ENCODE measurements at places on chromosomes 2 and 18.

DNA sequence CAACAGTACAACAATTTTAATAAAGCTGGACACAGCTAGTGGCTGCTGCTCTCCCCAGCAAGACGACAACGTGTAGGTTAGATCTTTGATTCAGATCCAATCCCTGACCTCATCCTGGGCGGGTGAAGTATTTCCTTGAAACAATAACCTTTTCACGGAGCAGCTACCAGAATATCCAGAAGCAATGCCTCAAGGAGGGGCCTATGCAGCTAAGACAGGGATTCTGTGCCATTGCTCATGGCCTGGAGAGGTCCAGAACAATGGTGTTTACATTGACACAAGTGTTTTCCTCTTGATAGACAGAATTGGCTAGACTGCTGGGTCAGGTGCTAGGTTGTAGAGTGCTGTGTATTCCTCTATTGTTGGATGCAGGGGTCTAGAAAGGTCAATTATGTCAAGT lies 520.1 kb downstream of the BCL11A start:
- no peak for DNase-seq

DNA sequence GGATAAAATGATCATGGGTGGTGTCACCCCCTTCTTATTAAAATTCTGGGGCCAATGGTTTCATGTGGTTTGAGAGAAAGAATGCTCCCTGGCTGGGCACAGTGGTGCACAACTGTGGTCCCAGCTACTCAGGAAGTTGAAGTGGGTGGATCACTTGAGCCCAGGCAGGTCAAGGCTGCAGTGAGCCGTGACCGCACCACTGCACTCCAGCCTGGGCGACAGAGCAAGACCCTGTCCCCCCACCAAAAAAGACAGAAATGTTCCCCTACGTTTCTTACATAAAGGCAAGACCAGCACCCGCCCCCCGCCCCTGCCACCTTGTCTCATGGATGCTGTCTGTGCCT lies 53.0 kb upstream of the ID2 start:
- no peak for DNase-seq

DNA sequence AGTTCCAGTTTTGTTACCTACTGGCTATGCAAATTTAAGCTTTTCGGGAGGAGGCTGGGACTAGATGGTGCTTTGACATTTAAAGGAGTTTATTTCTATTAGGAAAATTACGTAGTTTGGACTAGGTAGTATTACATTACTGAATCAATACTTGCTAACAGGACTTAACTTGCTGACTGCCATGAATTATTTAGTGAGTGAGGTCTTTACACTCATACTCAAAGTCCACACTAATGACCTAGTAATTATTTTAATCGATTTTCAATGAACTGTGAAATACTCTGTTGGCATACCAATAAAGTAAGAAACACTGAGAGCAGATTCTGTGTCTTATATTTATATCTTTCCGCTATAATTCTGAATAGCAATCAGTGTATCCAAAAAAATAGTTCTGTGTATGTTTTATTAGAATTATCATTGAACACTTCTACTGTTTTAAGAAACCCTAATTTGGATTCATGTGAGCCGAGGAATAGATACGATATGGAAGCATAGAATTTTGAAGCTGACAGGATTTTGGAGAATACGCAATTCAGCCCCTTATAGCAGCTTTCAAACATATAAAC lies 55.0 kb downstream of the CHST9 start:
- DNase-seq, result no peak

- DNase-seq, result no peak
These were observed 437.5 kb upstream of the NXPH2 start for GRCh38 chr2:139217641-139218040.

DNA sequence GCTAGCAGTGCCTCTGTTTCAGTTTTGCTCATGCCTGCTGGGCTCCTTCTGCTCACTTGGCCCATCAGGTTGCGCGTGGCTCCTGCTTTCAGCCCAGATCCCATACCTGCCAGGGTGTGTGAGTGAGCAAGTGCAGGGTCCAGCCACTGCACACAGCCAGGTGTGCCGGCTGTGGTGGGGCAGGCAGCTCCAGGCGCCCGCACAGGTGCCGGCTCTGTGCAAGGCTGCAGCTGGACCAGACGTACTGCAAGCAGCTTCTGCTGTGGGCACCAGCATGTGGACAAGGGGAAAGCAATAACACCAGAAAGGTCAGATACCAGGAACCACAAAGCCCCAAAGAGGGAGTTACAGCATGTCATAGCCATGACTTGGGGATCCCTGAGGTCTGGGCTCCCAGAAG lies 5.6 kb upstream of the PCARE start:
- no peak for DNase-seq

- no peak for DNase-seq
These were observed 154.0 kb downstream of the DYSF start for GRCh38 chr2:71607151-71607889.

DNA sequence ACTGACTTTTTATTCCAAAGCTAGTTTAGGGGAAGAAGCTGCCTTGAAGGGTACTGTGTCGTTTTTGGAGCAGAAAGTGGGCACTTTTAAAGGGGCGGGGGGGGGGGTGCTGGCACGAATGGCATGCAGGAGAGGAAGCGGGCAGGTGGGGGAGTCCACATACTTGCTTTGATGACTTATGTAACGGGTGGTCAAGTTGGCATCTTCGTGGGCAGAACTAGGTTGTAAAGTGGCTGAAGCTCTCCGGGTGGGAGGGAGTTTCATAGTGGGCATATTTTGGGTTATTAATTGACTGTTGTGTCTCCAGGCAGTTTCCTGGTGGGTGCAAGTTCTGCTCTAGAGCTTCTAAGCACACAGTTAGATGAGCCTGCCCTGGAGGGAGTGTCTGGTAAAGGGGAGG lies 19.9 kb downstream of the PCARE start:
- no peak for DNase-seq

DNA sequence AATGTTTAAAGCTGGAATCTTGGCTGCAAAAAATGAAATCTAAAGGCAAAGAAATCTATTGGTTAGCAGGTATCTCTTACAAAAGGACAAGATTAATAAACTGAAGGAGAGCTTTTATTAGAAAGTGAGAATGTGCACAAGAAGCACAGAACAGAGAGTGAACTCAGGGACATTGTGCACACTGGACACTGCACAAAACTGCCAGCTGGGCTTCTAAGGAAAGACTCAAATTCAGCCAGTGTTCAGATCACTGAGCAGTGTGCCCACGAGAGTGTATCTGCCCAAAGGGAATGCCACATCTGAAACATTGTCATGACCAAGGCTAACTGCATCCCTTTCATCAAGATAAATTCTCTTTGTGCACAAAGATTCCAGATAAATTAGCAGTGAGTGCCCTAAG lies 129.7 kb upstream of the KCNH7 start:
- no peak for DNase-seq

- no peak for DNase-seq
These were observed 76.4 kb downstream of the ADD2 start for GRCh38 chr2:70691497-70692140.

GRCh38 chr18:44601447-44601846 lies 79.2 kb upstream of the SETBP1 start:
- DNase-seq, result no peak

- DNase-seq, result no peak
These were observed 162.0 kb downstream of the SLC4A3 start for GRCh38 chr2:219789476-219789875.
